Upper lobe of right lung (tissue), 1 donor: ENCODE measurements at places on chromosomes 4 and X. TPM values are rescaled to one million over a fixed set of nuclear protein-coding genes. Genes with fewer than 3 reads are reported as not detected.

DNA sequence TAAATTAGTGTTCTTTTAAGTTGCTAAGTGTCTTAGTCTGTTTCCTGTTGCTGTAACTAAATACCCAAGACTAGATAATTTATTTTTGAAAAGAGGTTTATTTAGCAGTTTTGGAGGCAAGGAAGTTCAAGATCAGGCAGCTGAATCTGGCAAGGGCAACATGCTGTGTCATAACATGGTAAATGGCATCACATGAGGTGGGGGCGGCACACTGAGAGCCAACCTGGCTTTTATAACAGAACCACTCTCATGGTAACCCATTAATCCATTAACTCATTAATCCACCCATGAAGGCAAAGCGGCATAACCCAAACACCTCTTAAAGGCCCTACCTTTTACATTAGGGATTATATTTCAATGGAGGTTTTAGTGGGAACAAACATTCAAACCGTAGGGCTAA lies 182.2 kb upstream of the GATB start:
- DNase-seq, result no peak

The TMSB15C gene
- total RNA-seq, result 1.0 TPM

The ZNF630 gene
- 3.2 TPM for total RNA-seq

GRCh38 chr4:142112451-142112850 lies 476.1 kb downstream of the IL15 start:
- no peak for DNase-seq

GRCh38 chr4:181757910-181758660 lies 485.1 kb upstream of the TENM3 start:
- DNase-seq, result no peak

DNA sequence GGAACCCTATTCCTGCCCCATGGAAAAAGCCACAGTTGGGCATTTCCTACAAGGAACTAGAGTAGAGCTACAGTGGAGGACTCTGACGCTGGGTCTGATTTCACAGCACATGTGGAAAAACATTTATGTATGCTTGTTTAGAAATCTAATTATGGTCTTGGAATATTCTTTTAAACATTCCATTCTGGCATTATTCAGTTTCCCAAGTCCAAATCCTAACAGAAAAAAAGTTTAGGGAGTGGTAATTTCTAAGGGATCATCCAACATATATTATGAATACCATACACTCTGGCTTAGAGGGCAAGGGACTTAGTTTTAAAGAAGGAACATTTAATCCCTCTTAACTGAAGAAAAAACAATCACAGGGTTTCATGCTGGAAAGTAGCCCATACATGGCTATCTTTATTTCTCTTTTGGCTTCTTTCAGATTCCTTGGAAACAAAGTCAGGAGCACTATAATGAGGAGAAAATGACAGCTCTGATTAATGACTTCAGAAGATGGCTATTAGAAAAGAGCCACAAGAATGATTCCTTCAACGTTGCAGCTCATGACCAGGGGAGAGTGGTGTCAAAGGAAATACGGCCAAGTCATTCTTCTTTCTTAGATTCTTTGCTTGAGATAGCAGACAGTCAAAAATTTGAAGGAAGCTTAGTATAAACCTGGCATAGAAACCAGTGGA lies 56.1 kb downstream of the CNGA2 start:
- DNase-seq, result no peak

DNA sequence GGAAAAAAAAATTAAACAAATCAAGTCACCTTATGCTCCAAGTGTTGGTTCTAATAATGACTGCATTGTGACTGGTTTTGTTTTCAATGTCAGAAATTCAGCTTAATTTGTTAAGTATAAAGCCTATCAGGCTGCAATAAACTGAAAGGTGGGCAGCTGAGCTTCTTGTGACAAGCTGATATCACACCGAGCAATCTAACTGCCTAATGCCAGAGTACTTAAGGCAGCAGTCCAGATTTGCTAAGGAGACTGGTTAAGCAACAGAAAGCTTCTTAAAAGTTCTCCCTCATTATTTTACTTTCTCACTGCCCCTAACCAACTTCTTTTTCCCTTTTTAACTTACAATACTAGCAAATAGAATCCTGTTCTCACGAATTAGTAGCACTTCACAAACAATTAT lies 201.0 kb downstream of the MAB21L2 start:
- no peak for DNase-seq

DNA sequence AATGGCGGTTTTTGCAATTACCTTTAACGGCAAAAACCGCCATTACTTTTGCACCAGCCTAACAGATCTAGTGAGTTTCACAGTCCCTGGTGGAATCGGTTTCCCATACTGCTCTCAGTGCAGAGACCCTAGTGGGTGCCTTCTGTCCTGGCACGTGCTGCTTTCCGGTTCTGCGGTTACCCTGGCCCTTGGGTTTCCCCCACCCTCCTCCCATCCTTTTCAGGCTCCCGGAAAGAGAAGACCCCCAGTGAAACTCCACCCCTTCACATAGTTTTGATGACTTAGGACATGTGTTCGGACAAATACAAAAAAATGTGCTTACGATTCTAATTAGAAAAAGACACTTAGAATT lies 36.9 kb downstream of the NLGN3 start:
- no peak for DNase-seq

DNA sequence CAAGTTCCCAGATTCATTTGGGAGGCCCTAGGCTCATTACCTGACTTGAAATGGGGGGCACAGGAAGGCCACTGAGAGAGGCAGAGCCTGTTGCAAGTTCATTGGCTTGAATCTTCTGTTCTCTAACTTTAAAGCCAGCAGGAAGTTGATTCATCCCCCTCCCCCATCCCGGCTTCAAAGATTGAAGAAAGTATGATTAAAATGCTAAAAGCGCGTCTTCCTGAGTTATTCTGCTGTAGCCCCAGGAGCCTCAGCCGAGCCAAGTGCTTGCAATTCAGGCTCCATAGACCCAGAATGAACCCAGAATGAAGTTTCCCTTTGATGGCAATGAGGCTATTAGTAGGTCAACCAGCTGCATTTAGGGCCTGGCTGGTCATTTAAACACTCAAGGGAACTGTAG lies 14.7 kb downstream of the CHST7 start:
- no peak for DNase-seq

GRCh38 chrX:107716118-107716684 lies 59.4 kb downstream of the TSC22D3 start:
- DNase-seq, result peak; percentile 67

DNA sequence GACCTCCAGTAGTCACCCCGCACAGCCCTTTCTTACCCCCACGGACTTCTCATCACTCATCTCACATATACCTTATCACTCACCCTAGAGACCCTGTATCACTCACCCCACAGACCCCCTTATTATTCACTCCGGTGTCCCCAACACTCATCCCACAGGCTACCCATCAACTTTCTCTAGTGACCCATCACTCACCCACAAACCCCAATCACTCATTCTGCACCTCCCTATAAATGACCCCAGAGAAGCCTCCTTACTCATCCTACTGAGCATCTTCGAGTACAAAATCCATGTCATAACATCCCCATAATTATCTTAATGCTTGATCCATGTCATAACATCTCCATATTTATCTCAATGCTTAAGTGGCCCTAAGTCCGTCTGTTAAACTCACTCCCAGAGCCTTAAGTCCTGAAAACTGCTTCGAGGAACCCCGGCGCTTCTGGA lies 934 bp downstream of the ZNF41 start:
- DNase-seq, result no peak

The GATB gene
- 17.7 TPM for total RNA-seq

GRCh38 chrX:124414281-124414680 lies 67.9 kb downstream of the SH2D1A start:
- no peak for DNase-seq

DNA sequence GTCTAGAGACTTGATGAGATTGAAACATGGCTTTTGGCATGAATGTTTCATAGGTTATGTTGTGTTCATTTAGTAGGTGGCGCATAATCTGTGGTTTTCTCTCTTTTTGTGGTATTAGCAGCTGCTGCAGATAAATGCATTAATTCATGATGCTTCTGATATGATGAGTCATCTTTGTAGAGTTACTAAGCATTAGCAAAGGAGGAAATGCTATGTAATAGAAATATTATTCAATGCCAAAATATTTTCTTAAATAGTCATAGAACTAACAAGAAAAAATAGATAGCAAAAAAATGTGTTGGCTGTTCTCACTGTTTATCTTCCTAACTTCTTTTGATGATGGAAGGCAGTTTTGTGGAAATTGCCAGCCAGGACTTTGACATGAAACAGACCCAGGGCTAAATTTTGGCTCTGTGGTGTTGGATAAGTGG lies 3.6 kb downstream of the ZXDB start:
- no peak for DNase-seq

GRCh38 chrX:87105131-87105530 lies 412.5 kb upstream of the KLHL4 start:
- DNase-seq, result no peak

The SLC49A3 gene
- total RNA-seq, result 32.9 TPM

DNA sequence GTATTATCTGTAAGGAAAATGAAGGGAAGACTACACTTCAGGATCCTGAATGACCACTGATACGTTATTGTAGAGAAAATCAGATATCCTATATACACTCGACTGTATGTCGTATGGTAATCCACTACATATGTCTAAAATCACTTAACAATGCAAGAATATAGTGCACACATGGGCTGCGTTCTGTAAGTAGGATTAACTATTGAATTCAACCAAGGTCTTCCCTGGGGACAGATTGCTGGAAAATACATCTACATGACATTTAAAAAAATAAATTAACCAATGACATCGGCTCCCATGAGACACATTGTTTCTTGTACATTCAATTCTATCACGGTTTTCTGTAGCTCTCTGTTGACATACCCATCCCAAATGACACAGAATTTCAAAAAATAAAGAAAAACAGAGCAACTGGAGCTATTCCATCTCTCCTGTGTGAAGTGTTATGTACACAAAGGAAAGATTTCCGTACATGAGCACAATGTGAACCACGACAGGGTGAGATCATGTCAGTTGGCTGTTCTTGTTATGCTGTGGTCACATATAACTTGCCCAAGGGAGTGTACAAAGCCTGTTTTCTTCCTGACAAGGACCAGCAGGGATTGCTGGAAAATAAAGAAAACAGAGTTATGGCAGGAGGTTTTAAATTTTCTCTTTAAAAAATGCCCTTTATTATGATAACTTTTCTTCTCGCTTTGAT lies 6.1 kb downstream of the ENOX2 start:
- DNase-seq, result no peak

The NHS gene
- 2.5 TPM for total RNA-seq

DNA sequence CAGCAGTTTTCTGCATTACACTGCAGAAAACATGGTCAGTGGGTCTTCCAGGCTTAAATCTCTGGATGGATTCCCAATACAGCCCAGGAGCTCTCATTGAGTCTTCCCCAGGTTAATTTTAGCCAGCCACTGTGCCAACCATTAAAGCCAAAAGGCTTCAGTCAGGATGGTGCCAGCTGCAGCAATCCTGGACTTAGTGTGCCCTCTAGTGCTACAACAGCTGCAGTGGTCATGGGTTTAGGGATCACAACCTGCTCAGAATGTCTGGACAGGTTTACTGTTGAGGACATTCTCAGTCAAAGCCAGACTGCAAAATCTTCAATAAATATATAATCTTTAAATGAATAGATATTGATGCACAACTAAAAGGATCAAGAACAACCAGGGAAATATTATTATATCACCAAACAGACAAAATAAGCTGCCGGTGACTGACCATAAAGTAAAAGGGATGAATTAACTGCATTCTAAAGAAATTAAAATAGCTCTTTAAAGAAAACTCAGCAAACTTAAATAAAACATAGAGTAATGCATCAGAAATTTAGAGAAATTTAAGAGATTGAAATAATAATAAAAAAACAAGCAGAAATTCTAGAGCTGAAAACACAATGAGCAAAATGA lies 639.9 kb downstream of the SPOCK3 start:
- no peak for DNase-seq

DNA sequence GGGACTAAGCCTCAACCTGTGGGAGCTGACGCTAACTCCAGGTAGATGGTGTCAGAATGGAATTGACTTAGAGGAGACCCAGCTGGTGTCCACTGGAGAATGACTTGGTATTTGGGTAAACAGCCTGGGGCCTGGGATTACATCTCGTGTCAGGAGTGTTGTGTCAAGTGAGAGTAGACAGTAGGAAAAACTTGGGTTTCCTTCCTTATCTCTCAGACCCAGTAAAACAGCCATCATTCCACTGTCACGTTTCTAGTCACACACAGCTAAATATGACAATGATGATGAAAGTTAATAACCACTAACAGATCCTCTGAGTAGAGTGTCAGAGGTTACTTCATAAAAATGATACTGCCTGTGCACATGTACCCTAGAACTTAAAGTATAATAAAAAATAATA lies 13.8 kb downstream of the ZNF674 start:
- DNase-seq, result no peak

The CD38 gene
- 2.4 TPM for total RNA-seq

GRCh38 chr4:121073004-121073435 lies 685 bp upstream of the NDNF start:
- DNase-seq, result peak; percentile 73

The DGAT2L6 gene
- total RNA-seq, result not detected

GRCh38 chr4:94127707-94128328 lies 79.8 kb upstream of the SMARCAD1 start:
- no peak for DNase-seq

The RTL5 gene
- total RNA-seq, result 9.2 TPM

DNA sequence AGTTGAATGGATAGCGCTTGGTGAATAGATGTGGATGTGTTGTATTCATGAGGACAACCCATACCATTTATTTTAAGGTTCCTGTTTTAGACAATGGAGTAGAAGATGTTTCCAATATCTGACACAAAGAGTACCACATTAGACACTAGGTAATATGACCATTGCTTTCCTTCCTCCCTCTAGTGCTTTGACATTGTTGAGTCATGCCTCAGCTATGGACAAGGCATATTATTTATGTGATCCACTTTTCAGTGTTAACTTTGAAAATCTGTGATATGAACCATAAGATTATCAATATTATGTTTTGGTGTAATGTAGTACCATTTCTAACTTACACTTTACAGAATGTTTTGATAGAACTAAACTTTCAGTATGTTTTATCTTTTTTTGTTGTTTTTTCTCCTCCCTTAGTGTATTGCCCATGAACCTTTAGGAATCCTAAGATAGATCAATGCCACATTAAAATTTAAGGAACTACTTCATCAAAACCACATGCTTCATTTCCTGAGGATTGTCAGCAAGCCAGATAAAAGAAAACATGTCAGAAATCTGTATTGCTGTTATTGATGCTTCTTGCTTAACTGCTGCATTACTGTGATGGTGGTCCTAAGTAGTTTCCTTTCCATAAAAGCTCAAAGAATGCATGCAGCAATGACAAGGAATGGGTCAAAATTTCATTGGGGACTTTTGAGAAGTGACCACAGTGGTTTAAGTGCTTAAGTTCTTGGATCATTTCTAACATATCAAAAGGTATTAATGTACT lies 105.0 kb downstream of the PCDH7 start:
- no peak for DNase-seq

DNA sequence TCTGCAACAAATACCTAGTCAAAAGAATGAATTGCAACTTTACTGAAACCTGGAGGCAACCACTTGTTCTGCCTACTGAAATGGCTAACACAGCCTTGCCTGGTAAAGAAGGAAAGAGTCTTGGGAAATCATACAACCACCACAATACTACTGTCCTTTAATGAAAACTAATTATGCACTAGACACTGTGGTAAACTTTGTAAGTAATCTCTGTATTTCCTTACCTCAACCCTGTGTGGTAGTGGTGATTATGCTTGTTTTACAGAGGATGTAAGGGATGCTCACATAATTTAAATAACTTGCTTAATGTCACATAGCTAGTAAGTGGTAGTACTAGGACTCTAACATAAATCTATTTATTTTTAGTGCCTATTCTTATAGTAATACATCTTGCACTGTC lies 44.7 kb downstream of the TMEM156 start:
- no peak for DNase-seq
